Nucleus accumbens (tissue), 56 donors: ENCODE measurements at places on chromosomes 4 and X.

DNA sequence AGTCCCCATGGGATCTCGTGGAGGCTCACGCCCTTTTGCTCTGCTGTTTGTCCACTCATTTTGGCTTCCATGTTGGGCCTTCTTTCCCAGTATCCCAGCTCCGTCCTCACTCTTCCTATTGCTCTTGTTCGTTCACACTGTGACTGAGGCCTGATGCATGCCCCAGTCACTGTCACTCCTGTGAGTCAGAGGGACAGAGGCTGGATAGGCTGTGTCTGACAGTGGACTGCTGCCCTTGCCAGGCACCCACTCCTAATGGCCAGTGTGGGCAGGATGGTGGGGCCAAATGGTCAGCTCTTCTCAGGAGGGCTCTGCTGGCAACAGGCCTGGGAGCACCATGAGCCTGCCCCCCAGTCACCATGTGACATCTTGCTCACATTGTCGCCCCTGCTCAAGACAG is 40.0 kb downstream of the HADH start:
- no peak for DNase-seq

GRCh38 chrX:68874076-68874475 is 45.3 kb downstream of the EFNB1 start:
- no peak for DNase-seq

- no peak for DNase-seq
These were observed at the start of gene CLDN34 for GRCh38 chrX:9966775-9967408. TSS of gene CLDN34 (plus strand) at chrX:9967358. CDS start at chrX:9967358, 0 bp downstream.

GRCh38 chr4:41551536-41551935 is 13.6 kb downstream of the LIMCH1 start:
- DNase-seq, result no peak

DNA sequence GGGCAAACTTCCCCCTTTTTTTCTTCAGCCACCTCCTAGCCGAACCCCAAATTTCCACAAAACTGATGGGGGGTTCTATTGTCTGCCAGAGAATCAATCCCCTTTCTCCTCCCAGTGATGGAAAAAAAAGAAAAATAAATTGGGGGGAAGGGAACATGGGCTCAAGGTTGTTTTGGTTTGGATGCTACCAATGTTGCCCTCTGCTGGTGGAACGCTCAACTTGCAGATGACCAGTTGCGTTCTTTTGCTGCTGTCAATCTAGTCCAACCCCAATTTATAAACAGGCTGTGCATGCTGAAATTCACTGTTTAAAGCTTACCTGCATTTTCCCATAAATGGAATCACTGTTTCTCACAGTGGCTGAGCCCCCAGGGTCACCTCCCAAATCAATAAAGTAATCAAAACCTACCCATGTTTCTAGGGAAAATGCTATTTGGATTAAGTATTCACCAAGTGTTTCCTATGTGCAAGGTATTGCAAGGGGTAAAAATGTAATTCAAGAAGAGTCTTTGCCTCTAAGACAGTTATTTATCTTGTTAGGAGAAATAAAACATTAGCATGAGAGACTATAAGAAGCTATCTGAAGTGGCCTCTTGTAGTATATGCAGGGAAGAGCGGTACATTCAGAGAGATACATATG is 116.7 kb upstream of the TMEM164 start:
- no peak for DNase-seq

- DNase-seq, result no peak
These were observed 518 bp upstream of the CNKSR2 start for GRCh38 chrX:21373637-21374162.

DNA sequence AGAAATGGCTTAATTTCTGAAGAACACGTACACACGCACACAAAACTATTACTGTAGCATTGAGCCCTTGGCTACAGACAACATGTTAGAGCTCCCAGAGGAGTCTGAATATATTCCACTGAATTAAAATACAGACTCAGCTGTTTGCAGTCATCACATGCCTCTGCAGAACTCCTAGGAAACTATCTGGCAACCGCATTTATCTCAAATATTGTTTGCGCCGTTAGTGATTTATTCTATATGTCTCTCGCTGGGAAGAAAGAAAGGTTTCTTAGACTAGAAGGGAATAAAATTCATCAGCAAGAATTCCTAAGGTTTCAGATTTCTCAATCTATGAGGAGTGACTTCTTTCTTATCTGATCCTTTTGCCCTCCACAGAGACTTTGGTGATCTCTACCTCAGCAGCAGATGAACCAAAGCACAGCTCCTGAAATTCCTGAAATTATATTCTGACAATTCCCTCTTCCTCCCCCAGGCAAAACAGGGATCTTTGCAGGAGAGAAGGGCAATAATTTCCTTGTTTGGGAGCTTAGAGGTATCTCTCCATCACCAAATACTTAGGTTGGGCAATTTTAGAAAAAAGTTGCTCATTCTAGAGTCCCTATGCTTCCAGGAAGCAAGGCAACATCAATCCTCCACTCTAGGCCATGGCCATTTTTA is 199.2 kb downstream of the APBB2 start:
- DNase-seq, result no peak

- no peak for DNase-seq
These were observed 20.8 kb downstream of the FAM184B start for GRCh38 chr4:17760626-17761025.

DNA sequence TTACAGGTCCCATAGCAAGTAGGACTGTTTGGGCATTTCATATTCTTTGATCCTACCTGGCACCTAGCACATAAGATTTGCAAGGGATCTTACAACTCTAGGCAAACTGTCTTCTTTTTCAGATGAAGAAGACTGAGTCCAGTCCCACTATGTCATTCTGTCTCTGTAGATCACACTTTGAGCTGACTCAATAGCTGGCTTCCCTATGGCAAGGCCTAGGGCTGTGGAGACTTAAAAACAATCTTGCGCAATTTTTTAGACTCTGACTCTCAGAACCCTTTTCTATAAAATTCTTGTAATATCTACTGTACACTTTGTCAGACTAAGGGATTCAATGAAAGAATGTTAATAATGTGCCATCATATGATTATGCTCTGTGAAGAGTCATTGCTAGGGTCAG is 26.7 kb downstream of the OTC start:
- DNase-seq, result no peak

GRCh38 chr4:158824425-158825274 is 55.8 kb downstream of the FNIP2 start:
- no peak for DNase-seq

- DNase-seq, result no peak
These were observed 34.9 kb upstream of the CLDN24 start for GRCh38 chr4:183356931-183357675.

- DNase-seq, result no peak
These were observed 155.6 kb downstream of the CBR4 start for GRCh38 chr4:168854350-168854921.

DNA sequence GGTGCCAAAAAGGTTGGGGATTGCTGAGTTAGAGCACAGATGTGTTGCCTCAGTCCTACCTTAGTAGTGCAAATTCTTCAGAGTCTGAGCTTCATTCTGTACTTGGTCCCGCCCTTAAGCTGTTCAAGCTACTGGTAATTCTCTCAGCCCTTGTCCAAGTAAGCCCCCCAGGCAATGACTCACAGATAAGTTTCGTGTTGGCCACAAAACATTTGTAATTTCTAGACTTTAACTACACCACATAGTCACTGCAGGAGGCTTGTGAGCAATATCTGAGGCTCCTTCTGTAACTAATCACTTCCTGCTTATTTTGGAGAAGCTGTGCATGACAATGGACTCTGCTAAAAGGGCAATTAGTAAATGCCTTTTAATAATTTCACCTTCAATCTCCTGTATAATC is 1420.5 kb downstream of the PCDH7 start:
- no peak for DNase-seq

- no peak for DNase-seq
These were observed 4.0 kb downstream of the CENPU start for GRCh38 chr4:184729946-184730345.

- DNase-seq, result no peak
These were observed 4.5 kb downstream of the GJB1 start for GRCh38 chrX:71227370-71228062.

- no peak for DNase-seq
These were observed 19.6 kb downstream of the ARX start for GRCh38 chrX:24996096-24996709.

DNA sequence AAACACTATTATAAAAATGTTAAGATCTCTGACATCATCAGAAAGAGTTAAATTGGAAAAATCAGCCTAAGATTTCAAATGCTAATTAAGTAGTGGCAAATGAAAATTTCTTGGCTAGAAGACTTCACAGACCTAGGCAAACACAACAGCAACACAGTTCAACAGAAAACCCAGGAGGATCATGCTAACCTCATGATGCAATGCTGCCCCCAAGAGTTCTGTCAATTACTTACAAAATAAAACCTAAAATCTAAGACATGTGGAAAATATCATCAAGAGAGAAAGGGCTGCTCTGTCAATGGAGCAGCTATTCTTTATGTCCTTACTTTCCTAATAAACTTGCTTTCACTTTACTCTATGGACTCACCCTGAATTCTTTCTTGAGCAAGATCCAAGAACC is 21.0 kb downstream of the S100G start:
- DNase-seq, result no peak

DNA sequence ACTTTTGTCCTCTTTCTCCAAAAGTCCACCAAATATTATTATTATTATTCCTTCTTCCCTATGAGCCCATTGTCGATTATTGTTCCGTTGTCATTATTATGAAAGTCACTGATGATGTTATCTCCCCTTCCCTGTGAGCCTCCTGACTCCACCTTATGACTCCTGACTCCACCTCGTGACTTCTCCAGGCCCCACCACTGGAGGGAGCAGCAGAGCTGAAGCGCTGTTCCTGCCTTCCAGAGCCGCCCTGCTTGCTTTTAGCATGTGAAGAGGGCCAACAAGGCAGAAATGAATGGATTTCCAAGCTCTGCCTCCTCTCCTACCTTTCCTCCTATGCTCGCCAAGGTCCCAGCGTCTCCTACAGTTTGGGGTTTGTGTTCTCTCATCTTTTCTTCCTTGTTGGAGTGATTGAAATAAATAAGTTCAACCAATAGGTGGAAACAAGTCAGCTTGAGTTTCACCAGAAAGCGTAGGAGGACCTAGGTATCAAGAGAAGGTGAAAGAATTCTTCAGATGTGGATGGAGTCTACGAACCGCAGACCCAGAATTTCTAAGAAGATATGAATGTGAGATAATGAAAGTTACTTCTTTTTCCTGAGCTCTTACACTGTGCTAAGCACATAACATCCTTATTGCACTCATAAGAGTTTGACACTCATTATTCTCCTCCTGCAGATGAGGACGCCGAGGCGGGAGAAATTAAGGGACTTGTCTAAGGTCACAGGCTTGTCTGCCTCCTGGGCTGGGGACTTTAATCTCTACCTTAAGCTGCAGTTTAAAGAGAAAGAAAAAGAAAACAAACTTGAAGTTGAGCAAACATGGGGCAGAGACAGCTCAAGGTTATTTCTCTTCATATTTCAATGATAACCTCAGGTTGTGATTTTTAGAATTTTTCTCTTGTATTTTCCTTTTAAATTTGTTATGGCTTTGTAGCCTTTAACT is 26.1 kb downstream of the IGSF1 start:
- no peak for DNase-seq

DNA sequence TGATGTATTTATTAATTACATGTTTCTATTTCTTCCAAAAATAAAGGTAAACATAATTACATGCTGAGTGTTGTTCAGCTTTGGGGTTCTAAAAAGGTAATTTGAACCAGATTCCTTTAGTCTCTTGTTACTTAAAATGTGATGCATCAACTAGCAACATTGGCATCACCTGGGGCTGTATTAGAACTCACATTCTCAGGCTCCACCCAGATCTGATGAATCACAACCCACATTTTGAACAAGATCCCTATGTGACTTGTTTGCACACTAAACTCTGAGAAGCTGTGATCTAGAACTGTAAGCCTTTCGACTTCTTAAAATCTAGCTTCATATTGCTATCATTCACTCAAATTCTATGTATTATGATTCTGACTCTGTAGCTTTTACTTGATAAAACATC is 23.0 kb upstream of the HS3ST1 start:
- DNase-seq, result no peak

- no peak for DNase-seq
These were observed 10.0 kb downstream of the HPRT1 start for GRCh38 chrX:134470013-134470412.

DNA sequence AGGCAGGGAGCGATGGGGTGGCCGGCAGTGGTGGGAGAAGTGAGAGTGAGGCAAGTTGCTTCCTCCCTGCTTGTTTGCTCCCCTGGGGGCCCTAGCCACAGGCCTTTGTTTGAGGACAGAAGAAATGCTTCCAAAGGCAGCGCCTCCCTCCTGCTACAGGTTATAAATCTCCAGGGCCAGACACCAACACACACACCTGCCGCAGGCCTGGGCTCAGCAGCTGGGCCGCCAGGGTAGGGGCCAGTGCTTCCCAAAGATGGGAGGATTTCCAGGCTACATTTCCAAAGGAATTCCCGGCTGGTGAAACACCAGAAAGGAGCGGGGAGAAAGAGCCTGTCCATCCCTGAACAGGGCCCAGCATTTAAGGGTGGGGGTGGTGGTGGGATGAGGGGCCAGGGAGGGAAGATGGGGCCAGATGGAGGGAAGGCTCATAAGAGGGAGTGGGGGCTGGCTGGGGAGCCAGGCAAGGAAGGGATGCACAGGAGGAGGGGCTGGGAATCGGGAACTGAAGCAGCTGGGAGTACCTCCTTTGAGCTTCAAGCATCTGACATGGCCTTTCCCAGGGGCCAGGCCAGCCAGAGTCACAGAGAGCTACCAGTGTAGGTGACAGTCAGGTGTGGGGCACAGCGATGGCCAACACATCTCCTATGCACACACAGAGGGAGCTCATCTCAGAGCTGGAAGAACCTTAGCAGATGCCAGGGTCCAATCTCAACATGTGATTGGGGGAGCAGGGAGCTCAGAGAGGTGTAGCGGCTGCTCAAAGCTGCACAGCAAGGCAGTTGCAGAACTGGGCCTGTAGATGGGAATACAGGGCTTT is 143.9 kb downstream of the PJA1 start:
- DNase-seq, result no peak

- no peak for DNase-seq
These were observed 37.7 kb upstream of the PLAC1 start for GRCh38 chrX:134695999-134696398.

DNA sequence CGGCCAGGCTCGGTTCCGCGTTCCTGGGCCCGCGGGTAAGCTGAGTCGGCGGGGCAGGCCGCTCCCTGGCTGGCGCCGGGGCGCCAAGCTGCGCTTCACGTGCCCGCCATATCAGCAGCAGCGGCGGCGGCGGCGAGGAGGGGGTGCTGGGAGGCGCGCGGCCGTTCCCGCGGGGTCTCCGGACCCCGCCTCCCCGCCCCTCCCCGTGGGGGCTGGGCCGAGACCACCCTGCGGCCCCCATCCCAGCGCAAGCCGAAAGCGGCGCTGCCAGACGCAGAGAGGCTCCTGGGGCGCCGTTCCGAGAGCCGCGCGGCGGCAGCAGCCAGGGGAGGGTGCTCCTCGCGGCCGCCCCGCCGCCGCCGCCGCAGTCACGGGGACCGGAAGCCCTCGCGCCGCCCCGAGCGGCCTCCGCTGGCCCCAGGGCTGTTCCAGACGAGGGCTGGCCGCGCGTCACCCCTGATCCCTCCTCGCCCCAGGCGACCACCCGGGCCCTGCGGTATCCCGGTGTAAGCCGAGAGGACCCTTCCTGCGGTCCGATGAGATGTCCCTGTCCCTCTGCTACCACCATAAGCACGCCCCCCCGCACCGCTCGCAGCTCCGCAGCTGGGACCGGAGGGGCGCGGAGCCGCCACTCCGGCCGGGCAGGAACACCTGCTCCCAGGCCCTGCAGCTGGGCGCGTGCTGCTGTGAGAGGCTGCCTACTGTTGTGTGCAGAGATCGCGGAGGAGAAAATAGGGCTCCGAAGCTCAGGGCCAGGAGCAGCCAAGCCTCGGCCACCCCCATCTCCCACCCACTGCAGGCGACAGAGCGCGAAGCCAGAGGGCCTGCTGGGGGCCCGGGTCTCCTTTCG is 7.5 kb upstream of the BCOR start:
- no peak for DNase-seq
